GDM1 (cell line): ENCODE measurements at places on chromosomes 6 and 20.

DNA sequence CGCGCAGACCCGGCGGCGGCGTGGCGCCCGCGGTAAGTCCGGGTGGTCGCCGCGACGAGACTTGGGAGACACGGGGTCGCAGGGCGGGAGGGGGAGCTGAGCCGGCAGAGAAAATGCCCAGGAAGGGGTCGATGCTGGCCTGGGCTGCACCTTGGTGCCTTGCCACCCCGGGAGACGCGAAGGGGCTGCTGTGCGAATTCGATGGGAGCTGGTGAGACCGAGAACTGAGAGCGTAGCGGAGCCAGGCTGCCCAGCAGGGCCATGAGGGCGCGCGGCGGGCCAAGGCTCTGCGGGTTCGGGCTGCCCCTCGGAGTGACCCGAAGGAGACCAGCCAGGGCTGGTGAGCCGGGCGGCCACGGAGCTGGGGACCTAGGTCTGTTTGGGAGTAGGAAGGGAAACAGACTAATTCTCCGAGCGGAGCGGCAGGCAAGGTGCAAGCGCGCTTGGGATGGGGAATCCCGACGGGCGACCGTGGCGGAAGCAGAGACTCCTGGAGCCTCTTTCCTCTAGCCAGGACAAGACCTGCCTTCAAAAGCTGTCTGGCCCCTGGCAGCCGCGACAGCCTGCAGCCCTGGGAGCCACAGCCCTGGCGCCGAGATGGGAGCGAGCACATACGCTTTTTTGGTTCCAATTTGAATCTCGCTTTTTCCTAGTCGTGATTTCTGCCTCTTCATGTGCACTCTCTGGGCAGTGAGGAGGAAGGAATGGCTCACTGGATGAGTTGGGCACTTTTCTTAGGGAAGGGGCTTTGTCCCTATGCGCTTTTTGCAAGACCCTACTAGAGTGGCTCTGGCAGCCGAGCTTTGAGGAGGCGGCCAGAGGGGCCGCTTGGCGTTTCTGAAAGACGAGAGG, 691 bp downstream of the SYNDIG1 start:
- no peak for DNase-seq

DNA sequence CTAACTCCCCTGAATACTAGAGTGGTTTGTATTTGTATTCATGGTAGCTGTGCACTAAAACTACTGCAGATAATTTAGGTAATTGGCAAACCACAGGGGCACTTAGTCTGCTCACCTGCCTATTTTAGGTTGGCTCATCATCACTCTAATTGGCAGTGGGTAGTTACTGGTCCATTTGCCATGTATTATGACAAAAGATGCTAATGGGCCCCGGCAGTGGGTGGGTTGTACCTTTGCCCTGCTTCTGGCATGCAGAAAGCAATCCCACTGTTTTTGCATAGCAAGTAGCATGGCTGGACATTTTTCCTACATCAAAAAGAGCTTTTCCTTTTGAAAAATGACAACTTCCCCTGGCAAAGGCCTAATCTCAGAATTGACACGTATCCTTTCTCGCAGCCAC, 741.4 kb upstream of the MAP3K7 start:
- no peak for DNase-seq

DNA sequence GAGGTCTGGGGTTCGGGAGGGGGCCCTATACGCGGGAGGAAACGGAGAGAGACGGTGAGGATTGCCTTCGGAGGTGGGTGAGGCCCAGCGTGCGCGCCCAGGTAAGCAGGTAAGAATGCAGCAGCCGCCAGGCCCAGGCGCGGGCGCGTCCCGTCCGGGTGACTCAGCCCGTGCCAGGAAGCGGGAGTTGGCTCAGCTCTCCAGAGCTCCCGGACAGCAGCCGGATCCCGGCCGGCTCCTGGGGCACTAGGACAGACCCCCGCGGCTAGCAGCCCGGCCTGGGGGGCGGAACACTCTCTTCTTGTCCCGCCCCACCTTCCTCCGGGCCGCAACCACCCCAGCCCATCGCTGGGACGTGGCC, 1.5 kb upstream of the MDFI start:
- DNase-seq: no peak

DNA sequence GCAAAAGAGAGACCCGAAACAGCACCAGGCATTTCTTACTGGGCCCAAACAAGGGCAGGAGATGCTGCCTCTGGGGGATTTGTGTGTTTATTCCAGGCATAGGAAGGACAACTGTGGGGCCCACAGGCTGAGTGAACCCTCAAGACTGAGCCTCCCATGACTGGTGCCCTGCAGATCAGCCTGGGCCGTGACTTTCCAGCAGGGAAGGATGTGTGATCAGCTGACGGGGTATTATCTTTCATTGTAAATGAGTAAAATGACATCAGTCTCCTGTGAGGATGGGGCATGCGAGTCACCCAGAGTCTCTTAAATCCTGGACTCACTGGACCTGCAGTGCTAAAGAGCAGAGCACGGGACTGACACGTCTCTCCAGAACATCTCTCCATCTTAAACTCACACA, 3.9 kb upstream of the TEAD3 start:
- no peak for DNase-seq

DNA sequence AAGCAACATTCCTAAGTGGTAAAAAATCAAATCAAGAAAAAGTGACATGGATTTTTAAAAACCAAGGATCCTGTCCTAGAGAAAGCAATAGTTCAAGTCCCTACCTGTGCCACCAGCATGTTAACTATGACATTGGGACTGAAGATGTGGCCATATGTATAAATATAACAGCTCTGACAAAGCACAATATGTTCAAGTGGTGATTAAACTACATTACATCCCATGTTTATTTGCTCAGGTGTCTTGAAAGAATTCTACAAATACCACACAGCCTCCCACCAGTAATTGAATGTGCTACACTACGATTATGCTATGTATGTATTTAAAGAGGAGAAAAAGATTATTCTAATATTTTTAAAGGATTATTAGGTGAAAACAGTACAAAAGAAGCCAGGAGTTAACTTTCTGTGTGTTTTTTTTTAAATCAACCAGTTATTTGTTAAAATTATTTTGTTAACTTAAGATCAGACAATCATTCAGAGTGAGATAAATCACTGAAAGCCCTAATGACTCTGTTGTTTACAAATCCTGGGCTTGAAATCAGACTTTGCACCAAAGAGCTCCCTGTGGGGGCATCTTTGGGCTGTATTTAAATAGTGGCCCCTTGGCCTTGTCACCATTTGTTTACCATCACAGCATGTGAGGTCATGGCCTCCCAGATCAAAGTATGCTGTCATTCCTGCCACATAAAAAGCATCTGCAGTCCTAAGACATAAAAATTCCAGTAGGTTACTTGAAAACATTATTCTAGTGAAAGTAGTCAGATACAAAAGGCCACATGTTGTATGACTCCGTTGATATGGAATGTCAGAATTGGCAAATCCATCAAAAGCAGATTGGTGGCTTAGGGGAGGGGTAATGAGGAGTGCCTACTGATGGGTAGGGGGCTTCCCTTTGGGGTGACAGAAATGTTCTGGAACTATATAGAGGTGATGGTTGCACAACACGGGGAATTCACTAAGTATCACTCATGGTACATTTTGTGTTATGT, 17.1 kb downstream of the TTLL2 start:
- no peak for DNase-seq

GRCh38 chr6:170165085-170165470, 125.8 kb downstream of the DLL1 start:
- DNase-seq: no peak

GRCh38 chr6:43774776-43775534, 4.9 kb downstream of the VEGFA start:
- DNase-seq: peak; percentile 47

DNA sequence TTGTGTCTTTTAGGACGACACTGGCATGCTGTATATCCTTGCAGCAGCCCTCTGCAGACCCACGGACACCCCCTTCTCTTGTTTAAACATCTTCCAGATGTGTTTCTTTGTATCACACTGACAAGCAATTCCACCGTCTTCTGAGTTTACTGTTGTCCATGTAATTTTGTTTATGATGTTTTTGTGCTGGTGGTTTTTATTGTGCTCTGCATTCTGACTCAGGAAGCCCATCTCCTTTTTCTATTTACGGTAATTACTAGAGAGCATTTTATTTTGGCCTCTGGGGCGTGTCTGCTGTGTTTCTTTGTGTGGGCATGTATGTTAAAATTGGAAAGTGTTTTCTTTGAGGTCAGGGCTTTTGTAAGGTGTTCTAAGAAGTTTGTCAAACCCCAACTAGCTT, 111.9 kb downstream of the JARID2 start:
- no peak for DNase-seq

- no peak for DNase-seq
Measured at GRCh38 chr6:50653253-50653652, 60.1 kb upstream of the TFAP2D start.

DNA sequence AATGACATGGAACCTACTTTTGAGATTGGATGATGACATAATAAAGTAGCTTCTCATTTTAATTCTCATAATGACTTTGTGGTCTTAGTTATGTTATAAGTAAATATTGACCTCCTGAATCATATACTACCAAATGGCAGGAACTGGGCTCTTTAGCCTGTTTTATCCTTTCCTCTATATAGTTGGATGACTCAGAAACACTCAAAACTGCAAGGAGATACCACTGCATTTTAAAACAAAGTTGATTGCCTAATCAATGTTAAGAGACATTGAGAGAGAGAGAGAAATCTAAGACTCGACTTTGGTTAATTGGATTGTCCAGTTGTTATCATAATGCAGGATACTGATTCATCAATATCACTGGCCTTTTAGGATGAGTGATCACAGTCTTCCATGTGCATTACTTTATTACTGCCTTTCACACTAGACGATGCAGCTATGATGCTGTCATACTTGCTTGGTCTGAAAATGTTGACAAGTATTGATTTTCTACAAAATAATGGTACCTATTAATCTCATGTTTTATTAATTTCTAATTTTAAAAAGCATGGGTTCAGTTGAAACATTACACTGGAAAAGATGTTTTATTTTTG, 320.0 kb downstream of the NKAIN2 start:
- DNase-seq: no peak

DNA sequence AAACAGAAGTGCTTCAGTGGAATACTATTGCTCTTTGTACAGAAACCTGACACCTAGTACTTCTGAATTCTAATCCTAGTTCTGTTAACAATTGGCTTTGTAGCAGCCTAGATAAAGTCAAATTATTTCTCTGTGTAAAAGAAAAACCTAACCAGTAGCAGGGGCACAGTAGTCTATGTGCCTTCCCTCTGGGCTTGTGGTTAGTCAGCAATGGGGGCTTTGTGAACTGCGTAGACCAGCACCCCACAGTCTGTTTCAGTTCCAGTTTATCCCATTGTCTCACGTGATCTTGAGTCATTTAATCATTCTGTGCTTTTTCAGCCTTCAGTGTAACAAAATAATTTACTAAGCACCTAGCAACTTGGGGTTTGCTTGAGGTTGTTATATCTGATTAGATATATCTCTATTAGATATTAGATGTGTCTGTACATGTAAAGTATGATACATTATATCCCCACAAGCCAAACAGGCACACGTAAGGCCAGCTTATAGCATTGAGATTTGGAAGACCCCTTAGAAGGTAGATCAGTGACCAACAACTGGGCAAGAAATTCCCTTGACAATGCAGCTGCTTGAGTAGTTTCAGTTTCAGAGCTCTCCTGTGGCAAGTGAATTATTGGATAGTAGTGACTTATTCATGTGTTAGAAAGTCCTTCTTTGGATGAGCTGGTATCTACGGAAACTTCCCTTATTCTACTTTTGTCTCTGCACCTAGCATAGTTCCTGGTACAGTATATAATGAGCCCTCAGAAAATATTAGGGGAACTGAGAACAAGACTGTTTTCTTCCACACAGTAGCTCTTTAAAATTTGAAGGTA, 27.9 kb upstream of the CCR6 start:
- DNase-seq: no peak

GRCh38 chr6:5125152-5126006, 40.2 kb downstream of the PPP1R3G start:
- no peak for DNase-seq

- no peak for DNase-seq
Measured at GRCh38 chr6:129451187-129451586, 258.8 kb downstream of the ARHGAP18 start.

DNA sequence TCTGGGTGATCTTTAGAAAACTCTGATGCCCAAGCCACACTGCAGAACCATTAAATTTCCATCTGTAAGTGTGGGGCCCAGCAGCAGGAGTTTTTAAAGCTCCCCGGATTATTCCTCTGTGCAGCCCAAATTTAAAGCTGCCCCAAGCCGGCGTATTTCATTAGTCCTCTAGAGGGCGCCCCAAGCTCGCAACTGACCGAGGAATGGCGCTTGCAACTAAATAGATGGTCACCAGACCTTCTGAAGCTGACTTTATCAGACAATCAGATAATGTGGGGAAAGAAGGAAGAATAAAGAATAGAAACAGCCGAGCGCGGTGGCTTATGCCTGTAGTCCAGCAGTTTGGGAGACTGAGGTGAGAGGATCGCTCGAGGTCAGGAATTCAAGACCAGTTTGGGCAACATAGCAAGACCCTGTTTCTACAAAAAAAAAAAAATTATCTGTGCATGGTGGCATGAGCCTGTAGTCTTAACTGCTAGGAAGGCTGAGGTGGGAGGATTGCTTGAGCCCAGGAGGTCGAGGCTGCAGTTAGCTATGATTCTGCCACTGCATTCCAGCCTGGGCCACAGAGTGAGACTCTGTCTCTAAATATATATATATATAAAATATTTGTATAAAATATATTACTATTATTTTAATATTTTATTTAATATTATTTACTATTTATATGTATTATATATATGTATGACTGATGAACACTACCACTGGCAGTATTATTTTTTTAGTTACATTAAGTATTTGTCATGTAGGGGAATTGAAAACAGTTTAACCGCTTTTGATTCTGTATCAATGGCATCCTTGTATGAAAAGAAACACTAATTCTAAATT, 56.0 kb downstream of the OTOR start:
- no peak for DNase-seq

DNA sequence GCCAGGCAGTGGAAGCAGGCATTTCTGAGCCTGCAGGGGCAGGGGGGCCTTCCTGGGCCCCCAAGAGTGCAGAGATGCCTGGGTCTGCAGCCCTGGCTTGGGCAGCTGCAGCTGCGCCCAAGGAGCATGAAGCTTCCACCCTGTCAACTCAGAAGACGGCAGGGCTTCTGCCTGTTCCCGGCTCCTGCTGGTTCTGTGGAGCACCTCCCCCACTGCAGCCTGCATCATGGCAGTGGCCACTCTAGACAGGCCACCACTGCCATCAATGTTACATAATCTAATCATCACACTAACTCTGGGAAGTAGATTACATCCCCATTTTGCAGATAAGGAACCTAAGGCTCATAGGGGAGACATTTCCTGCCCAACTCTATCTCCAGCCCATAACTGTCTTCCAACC, 21.1 kb upstream of the TOP1 start:
- DNase-seq: no peak

- no peak for DNase-seq
Measured at GRCh38 chr6:97586344-97586743, 303.3 kb upstream of the MMS22L start.

DNA sequence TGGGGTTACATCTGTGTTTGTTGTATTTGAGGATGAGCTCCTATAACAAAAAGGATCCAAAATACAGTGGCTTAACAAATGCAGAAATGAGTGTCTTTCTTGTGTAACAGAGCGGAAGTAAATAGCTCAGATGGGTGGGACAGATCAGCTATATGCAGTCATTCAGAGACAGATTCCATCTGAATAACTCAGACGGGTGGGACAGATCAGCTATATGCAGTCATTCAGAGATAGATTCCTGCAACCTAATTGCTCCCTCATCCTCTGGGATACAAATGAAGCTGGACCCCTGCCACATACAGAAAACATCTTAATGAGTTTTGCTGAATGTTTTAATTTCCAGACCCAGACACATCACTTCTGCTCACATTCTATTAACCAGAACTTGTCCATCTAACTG, 332.3 kb downstream of the BCKDHB start:
- DNase-seq: no peak

- DNase-seq: no peak
Measured at GRCh38 chr6:150373260-150373701, 4.5 kb downstream of the IYD start.
